ENCODE measurements at places on chromosomes 1 and 21.
A peak's percentile ranks its signal among the peaks of the same experiment; 100 is the strongest.

- no peak for DNase-seq
These were observed 132.2 kb downstream of the ITSN1 start for GRCh38 chr21:33774551-33774950.

DNA sequence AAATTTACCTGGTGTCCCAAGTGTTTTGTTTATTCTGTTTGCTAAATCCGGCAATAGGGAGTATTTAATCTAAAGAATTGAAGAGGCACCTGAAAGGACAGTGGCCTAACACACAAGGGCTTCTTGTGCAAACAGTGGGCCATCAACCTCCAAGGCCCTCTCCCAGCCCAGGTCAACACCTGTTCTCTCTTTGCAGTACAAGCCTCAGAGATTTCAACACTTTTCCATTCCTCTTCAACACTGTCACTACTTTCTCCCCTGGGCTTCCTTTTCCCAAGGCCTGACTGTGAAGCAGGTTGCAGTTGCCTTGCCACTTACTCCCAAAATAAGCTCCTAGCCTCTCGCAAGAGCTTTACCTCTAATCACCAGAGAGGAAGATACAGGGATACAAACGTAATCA lies 3.2 kb upstream of the SNAPIN start:
- DNase-seq, result no peak

GRCh38 chr1:223405507-223405906 lies 12.3 kb downstream of the CCDC185 start:
- DNase-seq, result no peak

DNA sequence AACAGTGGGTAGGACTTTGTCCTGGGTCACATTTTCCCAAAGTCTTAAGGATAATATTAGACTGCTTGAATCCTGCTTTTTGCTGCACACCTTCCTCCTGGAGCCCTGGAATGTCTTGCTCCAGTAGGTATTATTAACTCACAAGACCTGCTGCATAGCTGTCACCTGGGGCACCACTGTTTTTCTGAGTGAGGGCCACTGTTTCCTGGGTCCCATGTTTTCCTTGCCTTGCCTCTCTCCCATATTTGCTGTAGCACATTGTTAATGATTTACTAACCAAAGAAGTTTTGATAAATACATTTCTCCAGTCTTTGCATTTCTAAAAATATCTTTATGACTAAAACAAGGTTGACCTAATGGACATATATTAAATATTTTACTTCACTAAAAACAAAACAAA lies 22.5 kb upstream of the FCAMR start:
- DNase-seq, result no peak

- DNase-seq, result no peak
These were observed 81.4 kb downstream of the CHRM3 start for GRCh38 chr1:239467730-239468129.

DNA sequence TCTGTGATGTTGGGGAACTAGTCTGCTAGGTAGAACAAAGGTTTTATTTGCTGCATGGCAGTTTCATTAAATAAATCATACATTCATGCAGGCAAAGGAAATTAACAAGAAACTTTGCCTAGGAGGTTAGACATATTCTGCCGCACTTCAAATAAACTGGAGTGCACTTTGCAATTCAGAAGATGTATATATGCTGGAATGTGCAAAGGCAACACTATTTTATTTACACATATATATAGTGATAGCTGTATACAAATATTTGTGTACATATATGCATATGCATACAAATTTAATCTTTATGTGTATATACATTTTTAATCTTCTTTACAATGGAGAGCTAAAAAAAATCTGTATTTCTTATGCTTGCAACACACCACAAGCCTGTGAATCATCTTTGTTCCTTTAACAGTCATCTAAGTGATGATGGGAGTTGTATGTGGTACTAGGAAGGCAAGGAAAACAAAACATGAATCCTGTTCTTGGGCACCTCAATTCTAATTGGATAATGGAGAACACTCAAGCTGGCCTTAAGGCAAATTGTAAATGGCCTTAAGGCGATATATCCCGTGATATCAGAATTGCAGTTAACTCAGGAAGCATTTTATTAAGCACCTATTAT lies 605.8 kb upstream of the CAMK1G start:
- no peak for DNase-seq

DNA sequence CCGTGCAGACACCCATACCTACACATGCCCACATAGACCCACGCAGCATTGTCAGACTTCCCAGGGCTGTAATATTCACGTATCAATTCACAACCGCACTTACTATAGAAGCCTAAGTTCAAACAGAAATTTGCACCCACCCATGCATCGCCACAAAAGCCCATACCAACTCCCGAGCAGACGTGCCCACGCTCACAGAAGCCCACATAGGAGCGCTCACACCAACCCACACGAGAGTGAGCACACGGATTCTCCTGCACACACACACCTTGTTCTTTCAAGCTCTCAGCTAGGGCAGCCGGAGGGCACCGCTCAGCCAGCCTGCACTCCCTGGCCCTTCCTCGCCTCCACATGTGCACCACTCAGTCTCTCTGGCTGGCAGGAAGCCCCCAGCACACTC lies 4.6 kb downstream of the MFAP2 start:
- DNase-seq, result no peak

GRCh38 chr1:178034676-178035075 lies 59.2 kb upstream of the RASAL2 start:
- DNase-seq, result no peak

DNA sequence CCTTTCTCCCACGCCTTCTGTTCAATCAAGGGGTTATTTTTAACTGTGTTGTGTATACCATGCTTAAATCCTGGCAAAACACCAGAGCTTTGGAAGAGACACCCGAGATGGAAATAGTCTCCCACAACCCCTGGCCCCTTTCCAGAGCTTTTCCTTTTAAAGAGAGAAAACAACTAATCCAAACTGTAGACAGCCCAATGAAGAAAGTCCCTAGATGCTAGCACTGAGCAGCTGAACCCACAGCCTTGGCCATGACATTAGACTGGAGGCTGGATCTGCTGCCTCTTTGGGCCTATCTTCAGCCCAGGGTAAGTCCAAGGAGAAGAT lies 64.9 kb upstream of the ARTN start:
- DNase-seq, result no peak

DNA sequence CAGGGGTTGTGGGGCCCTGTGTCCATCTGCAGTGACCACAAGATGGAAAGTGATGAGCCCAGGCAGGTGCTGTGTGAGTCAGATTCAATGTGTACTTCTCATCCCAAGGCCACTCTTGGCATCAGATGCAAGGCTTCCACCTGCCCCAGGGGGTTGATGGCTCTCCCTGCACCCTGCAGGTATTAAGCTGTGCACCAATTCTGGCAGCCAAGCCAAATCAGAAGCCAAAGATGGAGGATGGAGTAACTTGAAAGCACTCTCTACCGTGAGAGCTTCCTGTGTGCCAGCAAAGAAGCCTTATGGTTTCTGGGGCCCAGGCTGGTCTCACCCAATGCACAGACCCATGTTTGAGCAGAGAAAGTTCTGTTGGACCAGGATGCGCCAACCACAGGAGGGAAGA lies 44.3 kb upstream of the TENT5C start:
- no peak for DNase-seq

DNA sequence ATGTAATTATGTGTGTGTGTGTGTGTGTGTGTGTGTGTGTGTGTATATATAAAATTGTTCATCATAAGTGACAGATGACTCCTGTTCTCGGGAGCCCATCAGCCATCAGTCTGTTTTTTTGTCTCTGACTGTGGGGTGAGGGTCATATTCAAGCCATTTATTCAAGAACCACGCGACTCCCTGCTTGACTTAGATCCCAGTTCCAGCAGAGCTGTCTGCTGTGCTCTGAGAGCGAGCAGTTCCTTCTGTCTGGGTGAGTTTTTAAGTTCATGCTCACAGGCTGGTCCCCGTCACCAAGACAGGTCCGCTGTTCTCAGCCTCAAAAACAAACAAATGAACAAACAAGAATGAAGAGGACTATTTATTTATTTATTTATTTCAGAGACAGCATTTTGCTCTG lies 18.3 kb upstream of the NPPB start:
- no peak for DNase-seq

DNA sequence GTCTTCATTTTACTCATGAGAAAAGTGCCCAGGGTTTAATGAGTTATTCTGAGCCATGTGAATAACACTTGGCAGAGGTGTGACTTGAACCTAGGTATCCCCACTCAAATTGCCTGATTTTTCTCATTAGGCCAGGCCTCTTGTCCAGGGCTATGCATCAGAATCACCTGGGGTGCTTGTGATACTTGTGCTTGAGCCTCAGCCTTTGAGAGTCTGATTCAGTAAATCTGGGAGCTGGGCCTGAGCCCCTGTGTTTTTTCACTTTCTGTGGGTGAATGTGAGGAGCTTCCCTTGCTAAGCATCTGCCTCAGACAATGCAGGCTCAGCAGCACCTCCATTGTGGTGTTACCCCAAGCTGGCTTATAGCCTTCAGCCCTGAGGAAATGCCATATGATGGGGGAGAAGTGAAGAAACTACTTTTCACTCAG lies 127.1 kb downstream of the S1PR1 start:
- DNase-seq, result no peak

DNA sequence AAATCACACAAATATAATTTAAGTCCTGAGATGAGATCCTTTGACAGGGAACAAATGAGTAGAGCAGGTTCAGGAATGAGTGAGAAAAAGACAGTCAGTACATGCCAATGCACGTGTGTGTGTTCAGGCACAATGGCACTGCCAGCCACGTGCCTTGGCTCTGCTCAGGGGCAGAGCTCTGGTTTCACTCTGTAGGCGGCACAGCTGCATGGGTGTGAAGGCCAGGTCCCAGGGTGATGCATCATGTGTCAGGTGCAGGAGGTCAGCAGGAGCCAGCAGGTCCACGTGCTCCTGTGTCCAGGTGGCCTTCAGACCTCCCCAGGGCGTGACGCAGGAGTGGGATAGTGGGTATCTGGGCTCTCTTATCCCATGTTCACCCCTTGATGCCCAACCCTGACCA lies 386.1 kb downstream of the KCNH1 start:
- DNase-seq, result no peak

GRCh38 chr1:227946624-227947385 lies 927 bp downstream of the WNT9A start:
- DNase-seq, result peak; percentile 61

DNA sequence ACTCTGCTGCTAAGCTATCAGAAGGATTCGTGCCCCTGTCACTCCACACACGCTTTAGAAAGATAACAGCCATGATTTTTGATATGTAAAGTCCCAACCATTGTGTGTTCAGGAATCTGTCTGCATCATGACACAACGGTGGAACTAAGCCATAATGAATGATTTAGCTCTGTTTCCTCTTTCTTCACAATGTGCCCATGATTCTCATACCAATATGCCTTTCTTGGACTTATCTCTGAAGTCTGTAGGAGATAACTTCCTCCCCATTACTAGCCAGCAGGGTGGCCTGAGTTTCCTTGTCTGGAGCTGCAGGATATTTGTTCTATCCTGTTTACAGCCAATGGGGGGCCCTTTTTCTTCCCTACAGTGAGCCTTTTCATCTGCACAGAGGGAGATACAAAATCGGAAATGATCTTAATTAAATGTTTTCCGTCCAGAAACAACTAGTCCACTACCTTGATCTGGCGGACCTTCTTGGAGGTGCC lies 511.7 kb downstream of the USP25 start:
- DNase-seq, result no peak

DNA sequence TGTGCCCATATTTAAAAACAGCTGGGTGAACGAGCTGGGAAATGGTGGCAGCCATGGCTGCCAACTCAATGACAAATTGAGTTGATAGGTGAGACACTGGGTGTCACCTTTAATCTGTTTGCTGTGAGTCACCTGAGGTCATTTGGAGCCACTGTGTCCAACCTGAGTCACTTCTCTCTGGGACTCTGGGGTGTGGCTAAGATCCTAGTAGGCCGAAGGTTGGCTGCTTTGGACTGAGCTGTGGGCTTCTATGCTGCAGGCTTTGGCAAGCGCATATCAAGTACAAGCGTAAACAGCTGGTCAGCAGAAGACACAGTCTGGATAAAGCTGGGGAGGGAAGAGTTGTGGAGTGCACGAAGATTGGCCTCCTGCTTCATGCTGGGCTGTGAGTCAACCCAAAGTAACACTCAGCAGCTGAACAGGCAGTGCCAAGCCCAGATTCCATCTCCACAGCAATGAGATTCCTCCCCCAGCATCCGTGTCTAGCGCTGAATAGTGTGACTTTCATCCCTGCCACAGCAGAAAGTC lies 24.0 kb downstream of the TEX35 start:
- DNase-seq, result no peak

DNA sequence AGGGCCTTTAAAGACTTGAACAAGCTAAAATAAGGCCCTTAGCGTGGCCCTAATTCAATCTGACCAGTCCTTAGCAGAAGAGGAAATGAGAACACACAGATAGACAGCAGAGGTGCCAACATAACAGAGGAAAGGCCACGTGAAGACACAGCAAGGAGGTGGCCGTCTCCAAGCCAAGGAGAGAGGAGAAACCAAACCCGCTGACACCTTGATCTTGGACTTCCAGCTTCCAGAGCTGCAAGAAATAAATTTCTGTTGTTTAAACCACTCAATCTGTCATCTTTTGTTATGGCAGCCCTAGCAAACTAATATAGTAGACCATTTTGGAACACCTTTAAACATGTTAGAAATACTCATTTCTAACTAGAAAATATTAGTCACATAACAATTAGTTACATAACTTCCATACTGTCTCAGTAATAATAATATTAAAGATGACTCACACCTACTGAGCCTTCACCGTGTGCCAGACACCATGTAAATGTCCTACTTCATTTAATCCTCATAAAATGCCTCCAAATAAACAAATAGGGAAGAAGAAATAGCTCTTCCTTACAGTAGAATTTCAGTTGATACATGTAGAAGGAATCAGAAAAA lies 47.9 kb downstream of the S1PR1 start:
- DNase-seq, result no peak

DNA sequence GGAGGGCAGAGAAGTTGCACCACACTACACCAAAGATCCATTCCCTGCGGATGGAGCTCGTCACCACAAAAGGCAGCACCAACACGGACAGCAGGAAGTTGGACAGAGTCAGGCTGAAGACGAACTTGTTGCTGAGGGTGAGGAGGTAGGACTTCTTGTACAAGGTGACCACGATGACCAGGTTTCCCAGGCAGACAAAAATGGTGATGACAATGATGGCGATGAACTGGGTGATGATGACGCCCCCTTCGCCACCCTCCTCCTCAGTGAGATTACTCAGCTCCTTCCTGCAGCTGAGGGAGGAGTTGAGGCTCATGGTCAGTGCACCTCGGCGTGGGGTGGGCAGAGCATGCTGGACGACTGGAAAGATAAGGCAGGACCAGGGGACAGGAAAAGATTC lies 32.2 kb downstream of the GPR161 start:
- no peak for DNase-seq

- peak; percentile 79 for DNase-seq
These were observed 25.4 kb upstream of the RGS16 start for GRCh38 chr1:182629499-182630096.

DNA sequence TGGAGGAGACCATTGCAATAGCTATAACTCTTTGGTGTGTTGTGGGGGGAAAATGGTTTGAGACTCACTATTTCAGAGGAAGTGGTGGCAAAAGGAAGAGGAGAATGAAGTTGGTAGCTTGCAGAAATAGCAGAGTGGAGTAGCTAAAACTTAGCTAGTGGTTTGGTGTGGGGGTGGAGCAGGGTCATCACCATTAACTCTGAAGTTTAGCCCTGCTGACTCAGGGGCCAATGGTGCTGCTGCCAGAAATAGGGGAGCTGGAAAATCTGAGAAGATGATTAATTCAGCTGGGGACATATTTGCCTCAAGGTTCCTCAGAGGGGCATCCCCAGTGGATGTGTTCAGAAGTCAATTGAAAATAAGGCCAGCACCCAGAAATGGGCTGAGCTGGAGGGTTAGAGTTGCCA lies 65.4 kb downstream of the RUNX1 start:
- DNase-seq, result peak; percentile 81
